ENCODE measurements at places on chromosomes 1 and 21.

DNA sequence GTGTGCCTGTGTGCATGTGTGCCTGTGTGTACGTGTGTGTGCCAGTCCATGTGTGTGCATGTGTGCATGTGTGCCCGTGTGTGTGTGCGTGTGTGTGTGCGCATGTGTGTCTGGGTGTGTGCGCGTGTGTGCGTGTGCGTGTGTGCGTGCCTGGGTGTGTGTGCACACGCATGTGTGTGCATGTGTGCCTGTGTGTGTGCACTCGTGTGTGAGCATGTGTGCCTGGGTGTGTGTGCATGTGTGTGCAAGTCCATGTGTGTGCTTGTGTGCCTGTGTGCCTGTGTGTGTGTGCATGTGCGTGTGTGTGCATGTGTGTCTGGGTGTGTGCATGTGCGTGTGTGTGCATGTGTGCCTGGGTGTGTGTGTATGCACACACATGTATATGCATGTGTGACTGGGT lies 28.7 kb upstream of the COL6A2 start:
- DNase-seq: no peak

DNA sequence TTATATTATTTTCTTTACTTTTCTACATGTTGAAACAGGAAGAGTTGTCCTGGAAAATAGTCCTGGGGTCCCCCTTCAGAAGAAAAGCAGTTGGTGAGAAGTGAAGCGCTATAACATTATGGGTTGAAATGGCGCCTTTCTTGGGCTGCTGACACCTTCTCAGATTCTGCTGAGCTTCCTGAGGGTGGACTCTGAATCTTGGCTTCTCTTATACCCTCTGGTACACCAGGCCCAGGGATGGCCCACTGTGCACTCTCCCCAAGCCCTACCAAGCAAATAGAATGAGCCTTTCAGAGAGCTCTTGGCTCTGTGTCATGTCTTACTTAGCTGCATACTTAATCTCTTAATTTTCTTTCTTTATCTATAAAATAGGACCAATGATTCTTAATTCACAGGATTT lies 42.3 kb downstream of the CD247 start:
- DNase-seq: no peak

GRCh38 chr1:8283058-8283884 lies 34.6 kb upstream of the SLC45A1 start:
- DNase-seq: no peak

- no peak for DNase-seq
Observed at GRCh38 chr1:53561503-53562105, 102.4 kb downstream of the DMRTB1 start.

GRCh38 chr1:214249651-214250050 lies 31.3 kb upstream of the SMYD2 start:
- DNase-seq: no peak

- no peak for DNase-seq
Observed at GRCh38 chr21:39050841-39051587, 132.2 kb downstream of the PSMG1 start.
